ENCODE measurements at places on chromosomes 13 and 19.

DNA sequence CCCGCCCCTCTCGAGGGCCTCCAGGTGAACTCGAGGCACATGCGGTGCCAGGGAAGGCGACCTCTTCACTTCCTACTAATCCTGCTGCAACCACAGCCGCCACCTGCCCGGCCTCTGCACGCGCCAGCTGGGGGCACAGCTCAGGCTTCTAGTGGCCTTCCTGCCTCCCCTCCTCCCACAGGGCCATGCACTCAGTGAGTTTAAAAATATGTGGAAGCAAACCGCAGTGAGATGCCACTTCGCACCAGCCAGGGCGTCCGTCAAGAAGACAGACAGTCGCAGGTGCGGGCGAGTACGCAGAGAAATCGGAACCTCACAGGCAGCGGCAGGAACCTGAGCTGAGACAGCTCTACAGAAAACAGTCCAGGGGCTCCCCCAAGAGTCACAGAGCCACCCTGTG lies 10.4 kb downstream of the LMNB2 start:
- DNase-seq: no peak

- DNase-seq: no peak
Measured at GRCh38 chr13:114049026-114049425, 75.2 kb upstream of the C13orf46 start.

- no peak for DNase-seq
Measured at GRCh38 chr13:100240109-100240779, 151.4 kb downstream of the PCCA start.

GRCh38 chr19:53015730-53016129 lies 2.0 kb downstream of the ERVV-1 start:
- no peak for DNase-seq

All from hypothalamus (tissue), 51 donors.